ENCODE measurements at places on chromosomes 1 and 21.

GRCh38 chr21:46549650-46550049 is 55.2 kb downstream of the S100B start:
- H3K4me3 ChIP-seq, result no peak overlapping the region
- no peaks in the 10 kb centered on the region for H3K4me1 ChIP-seq
- H3K27me3 ChIP-seq, result no peaks in the 10 kb centered on the region
- no peak for DNase-seq

GRCh38 chr1:6445062-6445763 is 20.6 kb downstream of the ESPN start:
- peaks cover 45% of the 10 kb centered on the region for H3K27me3 ChIP-seq
- H3K4me1 ChIP-seq, result peaks cover 37% of the 10 kb centered on the region
- DNase-seq, result no peak
- no peak overlapping the region for H3K4me3 ChIP-seq
- H3K27ac ChIP-seq, result no peak overlapping the region

- H3K4me3 ChIP-seq, result no peak overlapping the region
- no peak for DNase-seq
- H3K4me1 ChIP-seq, result peaks cover 37% of the 10 kb centered on the region
- H3K36me3 ChIP-seq, result no peaks in the 10 kb centered on the region
Observed at GRCh38 chr1:234212764-234213657, 160.2 kb upstream of the COA6 start.

GRCh38 chr21:32574946-32575925 is 10.1 kb downstream of the TCP10L start:
- H3K27me3 ChIP-seq, result no peaks in the 10 kb centered on the region
- H3K4me1 ChIP-seq, result no peaks in the 10 kb centered on the region
- no peak overlapping the region for H3K27ac ChIP-seq
- H3K4me3 ChIP-seq, result no peak overlapping the region

DNA sequence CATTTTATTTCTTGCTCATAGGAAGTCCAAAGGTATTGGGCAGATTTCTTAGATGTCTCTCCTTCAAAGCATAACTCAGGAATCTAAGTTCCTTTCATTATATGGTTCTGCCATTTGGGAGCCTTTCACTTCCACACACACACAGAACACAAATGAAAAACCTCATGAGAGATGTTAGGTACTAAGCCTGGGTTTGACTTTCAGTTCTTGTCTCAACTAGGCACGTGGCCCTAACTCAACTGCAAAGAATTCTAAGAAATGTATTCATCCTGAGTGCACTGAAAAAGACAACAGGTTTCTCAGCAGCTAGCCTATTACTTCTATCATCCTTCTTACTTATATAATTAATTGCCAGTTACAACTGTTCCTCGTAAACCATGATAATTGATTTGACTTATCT is 190.0 kb upstream of the SAMSN1 start:
- H3K36me3 ChIP-seq, result no peaks in the 10 kb centered on the region
- H3K4me1 ChIP-seq, result no peaks in the 10 kb centered on the region
- no peak overlapping the region for H3K27ac ChIP-seq
- DNase-seq, result no peak
- no peaks in the 10 kb centered on the region for H3K27me3 ChIP-seq

DNA sequence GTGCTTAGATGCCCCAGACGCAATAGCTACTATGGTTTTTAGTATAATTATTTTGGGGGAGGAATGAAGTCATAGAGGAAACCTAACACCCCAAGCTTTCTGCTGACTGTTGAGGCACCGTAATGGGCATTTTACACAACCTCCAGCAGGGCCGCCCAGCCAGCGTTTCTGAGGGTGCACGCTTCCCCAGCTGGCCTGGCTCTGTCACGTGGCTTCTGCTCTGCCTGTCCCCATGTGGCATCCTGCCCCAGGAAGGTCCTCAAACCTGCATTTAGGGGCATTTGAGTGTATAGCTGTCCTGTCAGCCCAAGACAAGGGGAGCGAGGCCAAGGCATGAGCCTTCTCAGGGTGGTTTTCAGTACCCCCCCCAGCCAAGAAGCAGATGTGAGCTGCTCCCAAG is 10.4 kb upstream of the NEK2 start:
- H3K27me3 ChIP-seq, result no peaks in the 10 kb centered on the region
- H3K27ac ChIP-seq, result no peak overlapping the region
- no peak overlapping the region for H3K4me3 ChIP-seq
- H3K4me1 ChIP-seq, result no peaks in the 10 kb centered on the region
- H3K36me3 ChIP-seq, result no peaks in the 10 kb centered on the region
- DNase-seq, result no peak

GRCh38 chr1:59298710-59299346 is 1.9 kb downstream of the FGGY start:
- no peak for DNase-seq
- H3K27ac ChIP-seq, result peak overlapping the region; percentile 98
- peaks cover 16% of the 10 kb centered on the region for H3K4me1 ChIP-seq

DNA sequence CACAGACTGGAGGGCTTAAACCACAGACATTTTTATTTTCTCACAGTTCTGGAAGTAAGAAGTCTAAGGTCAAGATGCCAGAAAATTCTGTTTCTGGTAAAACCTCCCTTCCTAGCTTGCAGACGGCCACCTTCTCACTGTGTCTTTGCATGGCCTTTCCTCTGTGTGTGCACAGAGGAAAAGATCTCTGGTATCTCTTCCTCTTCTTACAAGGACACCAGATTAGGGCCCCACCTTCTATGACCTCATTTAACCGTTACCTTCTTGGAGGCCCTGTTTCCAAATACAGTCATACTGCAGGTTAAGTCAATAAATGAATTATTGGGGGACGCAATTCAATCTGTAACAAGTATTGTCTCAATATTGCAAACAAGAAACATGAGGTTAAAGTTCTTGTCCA is 63.0 kb upstream of the PRDX6 start:
- no peak overlapping the region for H3K4me3 ChIP-seq
- DNase-seq, result no peak
- H3K4me1 ChIP-seq, result no peaks in the 10 kb centered on the region
- H3K27me3 ChIP-seq, result no peaks in the 10 kb centered on the region

DNA sequence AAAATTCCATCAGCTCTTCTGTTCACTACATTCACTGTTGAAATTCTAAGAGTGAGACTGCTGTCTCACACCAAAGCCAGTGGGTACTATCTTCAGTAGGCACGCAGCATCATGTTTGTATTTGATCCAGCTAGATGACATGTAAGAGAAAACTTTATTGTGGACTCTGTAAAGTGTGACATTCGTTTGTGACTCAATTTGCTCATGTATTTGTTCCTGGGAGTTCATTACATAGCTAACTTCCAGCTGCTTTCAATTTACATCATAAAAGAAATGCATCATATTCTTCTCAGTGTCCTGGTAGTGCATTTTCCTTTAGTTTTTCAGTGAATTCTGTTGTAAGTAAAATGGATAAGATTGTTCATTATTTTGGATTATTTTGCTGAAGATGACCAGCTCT is 31.4 kb downstream of the CTH start:
- H3K4me1 ChIP-seq, result no peaks in the 10 kb centered on the region
- H3K27ac ChIP-seq, result no peak overlapping the region
- H3K4me3 ChIP-seq, result no peak overlapping the region
- no peaks in the 10 kb centered on the region for H3K36me3 ChIP-seq
- no peak for DNase-seq

GRCh38 chr1:63829349-63830327 is 55.8 kb downstream of the ROR1 start:
- H3K4me3 ChIP-seq, result no peak overlapping the region
- H3K4me1 ChIP-seq, result no peaks in the 10 kb centered on the region
- no peaks in the 10 kb centered on the region for H3K36me3 ChIP-seq

DNA sequence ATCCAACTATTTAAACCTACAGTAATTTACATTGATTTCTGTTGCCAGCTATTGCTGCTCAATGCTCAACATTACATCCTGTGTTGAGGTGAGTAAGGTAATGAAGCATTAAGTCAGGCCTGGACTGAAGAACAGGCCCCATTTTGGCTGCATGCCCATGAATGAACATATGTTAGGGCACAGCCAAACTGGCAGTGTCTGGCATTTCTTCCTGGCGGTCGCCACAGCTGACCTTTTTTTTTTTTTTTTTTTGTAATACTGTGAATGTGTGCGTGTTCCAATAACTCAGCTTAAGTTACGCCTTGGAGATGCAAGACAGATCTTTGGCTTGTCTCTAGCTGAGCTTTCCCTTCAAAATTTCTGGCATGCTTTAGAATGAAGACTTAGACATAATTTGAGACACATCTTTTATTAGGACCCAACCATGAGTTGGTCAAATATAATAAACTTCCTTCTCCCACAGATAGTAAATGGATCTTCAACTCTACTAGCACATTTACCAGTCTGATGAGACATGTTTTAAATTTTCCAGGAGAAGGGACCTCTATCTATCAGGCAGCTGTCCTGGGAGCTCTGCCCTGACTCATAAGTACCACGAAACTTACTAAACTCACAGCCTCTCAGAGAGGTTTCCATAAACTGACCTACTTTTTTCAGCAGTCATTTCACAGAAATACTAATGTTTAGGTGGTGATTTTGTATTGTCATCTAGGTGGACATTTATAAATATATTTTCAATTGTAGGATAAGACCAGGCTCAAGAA is 341.1 kb upstream of the RUNX1 start:
- H3K27ac ChIP-seq, result no peak overlapping the region
- no peaks in the 10 kb centered on the region for H3K36me3 ChIP-seq
- H3K4me3 ChIP-seq, result no peak overlapping the region
- no peaks in the 10 kb centered on the region for H3K27me3 ChIP-seq
- no peak for DNase-seq

DNA sequence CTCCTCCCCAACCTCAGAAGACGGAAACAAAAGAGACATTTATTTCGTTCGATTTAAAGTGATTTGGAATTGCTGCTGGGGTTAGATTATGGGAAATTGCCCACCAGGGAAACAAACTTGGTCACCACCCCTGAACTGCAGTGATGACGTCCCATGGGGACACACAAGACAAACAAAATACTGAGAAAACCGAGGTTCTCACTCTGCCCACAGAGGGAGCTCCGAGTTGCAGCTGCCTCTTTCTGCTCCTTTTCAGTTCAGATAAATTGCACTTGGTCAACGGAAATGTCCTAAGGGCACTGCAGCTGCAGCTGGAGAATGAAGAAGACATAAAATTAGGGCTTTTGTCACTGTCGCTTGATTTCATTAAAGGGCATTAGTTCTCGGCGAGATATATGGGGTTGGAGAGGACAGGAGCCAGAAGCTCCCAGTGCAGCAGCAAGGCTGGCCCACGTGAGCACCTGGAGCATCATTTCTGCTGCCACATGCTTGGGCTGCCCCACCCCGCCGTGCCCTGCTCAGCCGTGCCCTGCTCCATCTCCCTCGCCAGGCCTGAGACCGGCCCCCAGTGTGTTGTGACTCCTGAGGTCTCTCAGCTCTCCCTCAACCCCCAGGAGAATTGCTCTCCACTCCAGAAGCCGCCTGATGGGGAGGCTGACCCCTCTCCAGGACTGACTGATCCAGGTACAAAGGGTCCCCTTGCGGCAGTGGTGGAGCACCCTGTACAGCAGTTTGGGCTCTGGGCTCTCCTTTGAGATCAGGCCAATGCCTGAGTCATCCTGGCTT is 231.7 kb upstream of the AJAP1 start:
- H3K4me1 ChIP-seq, result peaks cover 12% of the 10 kb centered on the region
- no peaks in the 10 kb centered on the region for H3K27me3 ChIP-seq
- DNase-seq, result peak; percentile 39
- H3K4me3 ChIP-seq, result no peak overlapping the region
- no peak overlapping the region for H3K27ac ChIP-seq

DNA sequence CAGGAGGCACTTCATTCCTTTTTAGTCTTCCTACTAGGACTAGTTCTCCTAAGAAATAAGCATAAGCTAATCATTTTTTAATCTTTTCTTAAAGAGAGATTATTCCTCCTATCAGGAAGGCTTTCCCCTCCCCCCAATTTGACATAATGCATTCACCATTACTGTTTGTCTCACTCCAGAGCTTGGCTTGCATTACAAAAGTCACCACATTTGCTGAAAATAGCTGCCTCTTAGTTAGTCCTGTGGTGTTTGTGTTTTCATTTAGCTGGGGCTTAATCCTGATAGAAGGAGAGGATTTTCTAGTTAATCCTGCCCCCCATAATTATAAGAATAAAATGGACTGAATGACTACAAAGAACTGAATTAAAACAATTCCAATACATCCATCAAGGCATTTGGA is 307.1 kb upstream of the RRP15 start:
- H3K27ac ChIP-seq, result no peak overlapping the region
- no peaks in the 10 kb centered on the region for H3K36me3 ChIP-seq
- no peak for DNase-seq
- no peaks in the 10 kb centered on the region for H3K4me1 ChIP-seq
- H3K4me3 ChIP-seq, result no peak overlapping the region
- H3K27me3 ChIP-seq, result no peaks in the 10 kb centered on the region

DNA sequence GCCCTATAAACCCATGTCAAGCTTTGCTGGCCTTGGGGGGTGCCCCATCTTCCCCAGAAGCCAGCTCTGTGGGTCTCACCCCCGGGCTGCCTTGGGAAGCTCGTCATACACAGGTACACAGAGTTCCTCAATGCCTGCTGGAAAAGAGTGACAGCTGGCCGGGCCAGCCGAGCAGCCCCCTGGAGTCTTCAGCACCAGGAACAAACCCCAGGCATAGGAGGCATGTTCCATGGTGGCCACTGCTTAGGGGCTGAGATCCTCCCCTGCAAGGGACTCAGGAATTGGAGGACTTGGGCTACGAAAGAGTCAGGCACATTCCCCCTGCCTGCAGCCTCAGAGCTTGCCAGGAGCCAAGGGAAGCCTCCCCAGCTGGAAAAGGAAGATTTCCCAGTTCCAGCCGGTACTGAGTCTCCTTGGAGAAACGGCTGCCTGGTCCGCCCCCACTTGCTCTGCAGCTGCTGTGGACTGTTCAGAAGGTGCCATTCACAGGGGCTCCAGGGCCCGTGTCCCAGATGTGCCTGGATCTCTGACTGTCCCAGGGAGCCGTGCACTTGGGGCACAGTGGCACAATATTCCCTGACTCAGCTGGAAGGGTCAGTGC is 89.5 kb downstream of the STUM start:
- peaks cover 86% of the 10 kb centered on the region for H3K36me3 ChIP-seq
- peaks cover 54% of the 10 kb centered on the region for H3K4me1 ChIP-seq
- no peak for DNase-seq
- peak overlapping the region; percentile 25 for H3K27ac ChIP-seq
- no peak overlapping the region for H3K4me3 ChIP-seq
- no peaks in the 10 kb centered on the region for H3K27me3 ChIP-seq

GRCh38 chr1:6185151-6185550 is 5.0 kb upstream of the CHD5 start:
- no peak for DNase-seq
- H3K27me3 ChIP-seq, result peaks cover 12% of the 10 kb centered on the region
- H3K27ac ChIP-seq, result peak overlapping the region; percentile 45
- peaks cover 36% of the 10 kb centered on the region for H3K36me3 ChIP-seq
- H3K4me1 ChIP-seq, result peaks cover 11% of the 10 kb centered on the region

- H3K27me3 ChIP-seq, result no peaks in the 10 kb centered on the region
- H3K27ac ChIP-seq, result no peak overlapping the region
- H3K4me1 ChIP-seq, result peaks cover 44% of the 10 kb centered on the region
- H3K4me3 ChIP-seq, result peak overlapping the region; percentile 71
Observed at GRCh38 chr1:226406401-226406881, 1.5 kb downstream of the PARP1 start.

GRCh38 chr1:36735939-36736730 is 253.4 kb upstream of the CSF3R start:
- peaks cover 11% of the 10 kb centered on the region for H3K4me1 ChIP-seq
- no peak overlapping the region for H3K27ac ChIP-seq
- H3K4me3 ChIP-seq, result no peak overlapping the region

GRCh38 chr21:32795376-32795775 is 23.8 kb upstream of the PAXBP1 start:
- H3K4me3 ChIP-seq, result no peak overlapping the region
- H3K36me3 ChIP-seq, result no peaks in the 10 kb centered on the region
- no peaks in the 10 kb centered on the region for H3K27me3 ChIP-seq
- DNase-seq, result no peak
- peak overlapping the region; percentile 74 for H3K27ac ChIP-seq

GRCh38 chr1:60865166-60865565 is 217.2 kb upstream of the NFIA start:
- H3K36me3 ChIP-seq, result no peaks in the 10 kb centered on the region
- H3K27me3 ChIP-seq, result peaks cover 3% of the 10 kb centered on the region
- DNase-seq, result no peak
- peak overlapping the region; percentile 95 for H3K27ac ChIP-seq

Data from spinal cord (tissue), 10 donors.